Hematopoietic multipotent progenitor cell treated with erythropoietin and hydrocortisone succinate and interleukin-3 and kit ligand, for 8 days (in vitro differentiated cells): ENCODE measurements at places on chromosomes 7 and 10.

DNA sequence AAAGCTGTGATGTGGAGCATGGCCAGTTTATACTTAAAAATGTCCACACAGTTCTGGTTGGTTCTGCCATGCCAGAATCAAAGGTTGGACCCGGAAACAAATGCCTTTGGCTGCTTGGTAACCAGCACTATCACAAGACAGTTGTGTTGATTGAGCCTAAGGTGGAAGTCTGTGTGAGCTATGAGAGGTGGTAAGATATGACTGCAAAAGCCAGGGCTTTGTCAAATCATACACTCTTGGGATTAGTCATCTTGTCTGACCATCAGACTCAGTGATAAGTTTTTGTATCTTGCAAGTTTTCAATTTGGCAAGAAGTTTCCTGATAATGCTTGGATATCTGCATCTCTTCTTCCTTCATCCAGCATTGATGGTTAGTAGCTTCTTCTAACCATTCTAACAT, 35.5 kb downstream of the GPR141 start:
- no peak for DNase-seq

GRCh38 chr10:60989400-60989876, 45.5 kb upstream of the RHOBTB1 start:
- peak; percentile 7 for DNase-seq

DNA sequence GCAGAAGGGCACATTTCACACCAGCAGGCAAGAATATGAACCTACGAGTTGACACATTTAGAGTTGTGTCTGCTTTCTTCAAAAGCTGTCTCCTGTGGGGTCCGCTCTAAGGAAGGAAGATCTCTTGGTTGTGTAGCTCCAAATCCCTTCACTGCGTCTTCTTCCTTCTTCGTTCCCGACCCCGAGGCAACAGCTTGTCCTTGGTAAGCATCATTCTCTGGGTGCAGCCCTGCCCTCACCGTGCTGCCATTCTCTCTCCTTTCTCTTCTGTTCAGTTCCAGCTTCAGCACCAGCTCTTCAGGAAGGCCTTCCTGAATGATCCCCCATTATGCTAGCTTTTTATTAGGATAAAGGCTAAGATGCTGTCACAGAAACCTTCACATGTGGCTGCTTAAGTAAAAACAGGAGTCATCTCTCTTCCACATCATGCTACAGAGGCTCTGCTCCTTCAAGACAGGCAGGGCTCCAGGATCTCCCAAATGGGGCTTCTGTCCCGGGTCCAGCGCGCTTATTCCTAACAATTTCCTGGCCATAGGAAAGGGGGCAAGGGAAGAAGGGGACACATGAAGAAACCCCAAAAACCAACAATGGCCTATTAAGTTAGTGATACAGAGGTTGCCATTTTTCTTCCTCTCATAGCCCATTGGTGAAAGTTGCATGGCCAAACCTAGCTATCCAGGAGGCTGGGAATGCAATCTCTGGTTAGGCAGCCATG, 52.2 kb upstream of the SHH start:
- DNase-seq, result no peak

DNA sequence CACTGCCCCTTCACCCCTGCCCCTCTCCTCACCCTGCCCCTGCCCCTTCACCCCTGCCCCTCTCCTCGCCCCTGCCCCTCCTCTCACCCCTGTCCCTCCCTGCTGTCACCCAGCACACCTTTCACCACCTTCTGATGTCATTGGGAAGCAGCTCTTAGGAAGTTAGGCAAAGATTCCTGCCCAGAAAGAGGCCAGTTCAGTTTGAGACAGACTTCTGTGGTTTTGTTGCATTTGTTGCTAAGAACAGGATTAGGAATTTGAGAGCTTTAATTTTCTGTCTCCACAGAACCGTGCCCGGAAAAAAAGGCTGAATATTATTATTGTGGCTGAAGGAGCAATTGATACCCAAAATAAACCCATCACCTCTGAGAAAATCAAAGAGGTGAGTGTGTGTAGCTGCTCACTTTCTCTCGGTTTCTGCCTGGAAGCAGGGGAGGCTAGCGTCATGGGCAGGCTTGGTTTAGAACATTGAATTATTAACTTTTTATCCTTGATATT, 39.6 kb downstream of the PFKP start:
- DNase-seq, result no peak

- DNase-seq, result no peak
These were observed 13.4 kb downstream of the SCIN start for GRCh38 chr7:12583922-12584321.

- no peak for DNase-seq
These were observed 9.0 kb upstream of the WIPF3 start for GRCh38 chr7:29797112-29797944.

DNA sequence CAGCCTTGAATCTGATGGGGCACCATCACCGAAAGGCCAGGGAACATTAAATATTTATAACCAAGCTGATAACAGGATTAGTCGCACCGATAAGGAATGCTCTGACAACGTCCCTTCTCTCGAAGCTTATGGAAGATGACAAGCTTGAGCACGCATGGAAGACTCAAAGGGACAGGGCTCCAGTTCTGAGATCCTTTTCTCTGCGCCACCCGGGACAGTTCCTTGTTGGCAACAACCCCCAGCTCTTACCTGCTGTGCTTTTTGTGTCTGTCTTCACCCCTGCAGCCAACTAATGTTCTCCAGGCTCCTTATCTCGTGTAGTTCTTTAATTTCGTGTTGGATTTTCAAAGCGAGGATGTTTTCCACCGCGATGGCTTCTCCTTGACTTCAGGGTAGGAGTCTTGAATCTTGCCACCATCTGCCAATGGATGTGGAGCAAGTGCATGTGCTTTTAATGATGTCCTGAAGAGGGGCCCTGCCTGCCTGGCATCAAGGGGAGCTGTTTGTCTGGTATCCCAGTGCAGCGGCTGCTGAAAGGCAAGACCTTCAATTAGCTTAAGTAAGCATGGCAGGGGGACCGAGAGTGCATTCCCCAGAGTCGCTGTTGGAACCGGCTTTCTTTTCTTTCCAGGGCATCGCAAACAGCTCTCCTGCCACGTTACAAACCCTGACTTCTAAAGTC, 354 bp upstream of the FERD3L start:
- no peak for DNase-seq

- no peak for DNase-seq
These were observed 11.6 kb downstream of the RPS24 start for GRCh38 chr10:78045237-78045636.

DNA sequence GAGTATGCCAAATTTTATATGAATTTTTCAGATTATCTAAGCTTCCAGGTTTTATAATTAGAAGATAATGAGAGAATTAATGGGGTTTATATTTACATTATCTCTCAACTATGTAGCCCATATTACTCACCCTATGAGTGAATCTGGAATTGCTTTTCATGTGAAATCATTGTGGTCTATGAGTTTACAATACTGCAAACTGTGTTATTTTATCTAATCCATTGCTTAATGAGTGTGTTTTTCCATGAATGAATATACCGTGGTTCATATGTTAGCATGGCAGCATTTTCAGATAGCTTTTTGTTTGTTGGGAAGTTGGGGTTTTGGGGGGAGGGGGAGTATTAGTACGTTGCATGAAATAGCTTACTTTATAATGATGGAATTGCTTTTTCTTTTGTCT, 44.5 kb downstream of the FGFBP3 start:
- DNase-seq, result no peak

- DNase-seq, result no peak
These were observed 47.4 kb downstream of the PPP1R17 start for GRCh38 chr7:31734456-31734855.

GRCh38 chr10:32077896-32078485, 21.8 kb upstream of the KIF5B start:
- no peak for DNase-seq

GRCh38 chr10:43901744-43902504, 253.2 kb upstream of the ZNF32 start:
- no peak for DNase-seq

GRCh38 chr7:33720870-33721269, 184.5 kb upstream of the BMPER start:
- no peak for DNase-seq

GRCh38 chr10:118500477-118501104, 94.9 kb downstream of the PRLHR start:
- DNase-seq, result no peak

GRCh38 chr10:130558746-130559546, 422.8 kb downstream of the GLRX3 start:
- no peak for DNase-seq

DNA sequence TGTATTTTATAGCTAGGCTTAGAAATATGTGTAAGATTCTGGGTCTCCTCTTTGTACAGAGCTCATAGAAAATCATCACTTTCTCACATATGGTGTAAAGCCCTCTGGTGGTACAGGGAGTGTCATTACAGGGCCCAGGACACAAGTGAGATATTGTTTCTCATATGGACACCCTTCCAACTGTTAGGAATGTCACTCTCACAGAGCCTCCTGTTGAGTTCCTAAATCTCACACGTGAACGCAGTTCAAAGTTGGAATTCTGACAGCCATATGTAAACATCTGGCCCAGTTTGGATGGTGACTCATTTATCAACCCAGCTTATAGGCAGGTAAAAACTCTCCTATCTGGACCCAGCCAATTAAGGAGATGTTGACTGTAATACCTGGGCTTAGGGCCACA, 35.4 kb upstream of the ZNF107 start:
- DNase-seq, result peak; percentile 23

- no peak for DNase-seq
These were observed 361.0 kb downstream of the FRMD4A start for GRCh38 chr10:13969792-13970140.

DNA sequence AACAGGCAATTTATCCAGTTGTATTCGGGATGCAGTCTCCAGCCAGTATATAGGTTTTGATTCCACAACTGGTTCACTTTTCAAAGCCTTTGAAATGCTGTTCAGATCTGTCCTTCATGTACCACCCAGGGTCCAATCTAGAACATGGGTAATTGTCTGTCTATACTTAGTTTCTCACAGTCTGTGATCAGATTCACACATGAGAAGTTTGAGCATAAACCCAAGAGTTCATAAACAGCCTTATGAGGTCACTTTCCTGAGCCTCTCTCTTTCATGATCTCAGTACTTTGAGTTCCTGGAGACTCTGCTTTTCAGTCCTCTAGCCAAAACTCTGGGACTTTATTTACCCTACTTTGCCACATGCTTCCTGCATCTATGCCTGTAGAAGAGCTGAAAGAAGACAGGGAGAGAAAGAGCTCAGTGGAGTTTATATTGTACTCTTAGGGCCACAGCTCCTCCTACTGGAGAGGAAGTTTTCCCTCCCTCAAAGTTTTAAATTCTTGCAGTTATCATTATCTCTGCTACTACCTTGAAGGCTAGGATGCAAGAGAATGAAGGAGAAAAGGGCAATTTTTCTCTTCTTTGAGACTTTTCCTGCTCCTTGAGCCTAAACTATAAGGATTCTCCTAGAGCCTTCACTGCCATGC, 172.0 kb downstream of the ZEB1 start:
- DNase-seq, result peak; percentile 59

DNA sequence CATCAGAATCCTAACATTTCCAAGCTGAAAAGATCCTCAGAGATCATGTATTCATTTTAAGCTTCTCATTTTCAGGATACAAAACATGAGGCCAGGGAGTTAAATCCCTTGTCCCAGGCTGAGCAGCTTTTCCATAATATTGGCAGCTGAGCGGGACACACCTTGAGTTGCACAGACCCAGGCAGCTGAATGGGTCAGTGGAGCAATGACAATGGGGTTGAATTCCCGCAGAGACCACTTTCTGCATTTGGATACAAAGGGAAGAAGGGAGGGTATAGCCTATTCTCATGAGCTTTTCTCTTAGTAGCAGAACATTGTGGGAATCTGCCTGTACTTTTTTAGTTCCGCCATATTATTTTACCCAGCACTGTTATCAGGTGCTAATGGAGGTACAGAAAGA, 49.5 kb downstream of the PRR15 start:
- no peak for DNase-seq

GRCh38 chr7:5425507-5426225, 2.0 kb upstream of the TNRC18 start:
- peak; percentile 77 for DNase-seq

GRCh38 chr10:22615819-22616499, 98.4 kb downstream of the PIP4K2A start:
- DNase-seq, result peak; percentile 80

DNA sequence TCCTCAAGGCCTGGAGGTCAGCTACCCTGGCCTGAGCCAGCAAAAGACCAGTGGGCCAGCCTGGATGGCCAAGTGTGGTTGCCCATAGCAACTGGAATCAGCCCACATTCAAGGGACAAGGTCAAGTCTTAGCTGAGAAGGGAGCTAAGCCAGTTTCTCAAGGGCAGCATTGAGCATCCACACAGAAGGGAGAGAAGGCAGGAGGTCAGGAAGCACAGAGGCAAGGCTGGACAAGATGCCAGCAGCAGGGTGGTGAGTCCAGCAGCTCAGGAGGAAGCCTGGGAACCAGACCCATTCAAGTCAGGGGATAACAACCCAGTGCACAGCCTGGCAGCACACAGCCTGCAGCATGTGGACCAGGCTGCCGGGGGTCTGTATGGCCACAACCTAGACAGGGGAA, 54.0 kb upstream of the ZMIZ1 start:
- DNase-seq, result no peak

DNA sequence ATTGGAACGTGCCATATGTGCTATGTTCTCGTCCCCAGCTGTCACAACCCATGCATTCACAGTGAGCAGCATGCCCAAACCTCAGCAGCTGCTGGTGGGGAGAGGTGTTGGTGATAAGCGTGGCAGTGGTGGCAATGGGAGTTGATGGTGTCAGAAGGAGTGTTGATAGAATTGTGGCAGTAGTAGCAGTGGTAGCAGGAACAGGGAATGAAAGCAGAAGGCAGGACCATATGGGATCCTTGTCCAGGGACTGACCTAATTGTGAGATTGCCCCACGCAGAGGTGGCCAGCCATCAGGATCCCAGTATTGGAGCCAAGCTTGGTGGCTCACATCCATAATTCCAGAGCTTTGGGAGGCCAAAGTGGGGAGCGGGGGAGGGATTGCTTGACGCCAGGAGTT, 276.3 kb downstream of the GALNT17 start:
- no peak for DNase-seq

DNA sequence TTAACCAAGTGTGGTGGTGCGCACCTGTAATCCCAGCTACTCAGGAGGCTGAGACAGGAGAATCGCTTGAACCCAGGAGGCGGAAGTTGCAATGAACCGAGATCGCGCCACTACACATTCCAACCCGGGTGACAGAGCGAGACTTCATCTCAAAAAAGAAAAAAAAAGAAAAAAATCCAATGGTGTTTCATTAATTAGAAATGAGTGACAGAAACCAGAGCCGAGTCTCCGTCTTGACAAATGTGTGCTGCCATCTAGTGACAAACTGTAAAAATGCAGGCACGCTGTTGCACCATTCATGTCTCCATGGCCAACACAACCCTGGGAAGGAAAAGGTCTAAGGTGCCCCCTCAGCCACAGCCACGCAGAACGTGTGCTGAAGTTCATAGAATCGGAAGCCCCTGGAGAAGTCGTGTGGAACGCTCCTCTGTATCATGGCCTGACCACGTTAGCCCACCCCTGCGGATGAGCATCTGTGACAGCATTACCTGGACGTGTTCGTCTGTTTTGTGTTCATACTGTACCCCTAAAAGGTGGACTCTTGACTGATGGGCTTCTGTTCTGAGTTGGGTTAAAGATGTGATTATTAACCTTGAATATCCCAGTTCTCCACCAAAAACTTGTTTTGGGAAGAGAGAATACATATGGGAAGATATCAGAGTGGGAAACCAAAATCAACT, 94.9 kb downstream of the LYZL2 start:
- DNase-seq, result peak; percentile 82
